ENCODE measurements at places on chromosomes 3 and 15.

DNA sequence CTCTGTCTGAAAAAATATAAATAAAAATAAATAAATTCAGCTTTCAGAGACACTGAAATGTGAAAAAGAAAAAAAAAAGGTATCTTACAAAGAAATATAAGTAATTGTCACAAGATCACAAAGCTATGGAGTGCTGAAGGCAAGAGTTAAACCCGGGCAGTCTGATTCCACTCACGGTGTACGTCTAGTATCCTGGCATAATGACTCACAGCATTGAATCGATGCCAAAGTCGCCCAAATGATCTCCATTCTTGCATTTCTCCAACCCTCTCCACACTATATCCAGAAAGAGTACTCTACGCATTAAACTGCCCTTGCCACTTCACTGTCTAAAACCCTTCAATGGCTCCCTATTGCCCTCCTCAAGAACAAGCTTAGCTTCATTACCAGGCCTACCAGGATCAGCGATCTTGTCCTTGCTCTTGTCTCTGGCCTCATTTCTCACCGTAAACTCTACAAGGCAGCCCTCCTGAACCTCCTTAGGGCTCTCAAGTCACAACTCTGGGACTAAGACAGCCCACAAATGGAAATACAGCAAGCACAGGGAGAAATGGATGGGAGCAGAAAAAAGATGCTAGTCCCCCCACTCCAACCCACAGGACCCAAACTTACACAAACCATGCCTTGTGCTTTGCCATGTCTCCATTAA is 7.7 kb downstream of the SUCLG2 start:
- no peak for DNase-seq

DNA sequence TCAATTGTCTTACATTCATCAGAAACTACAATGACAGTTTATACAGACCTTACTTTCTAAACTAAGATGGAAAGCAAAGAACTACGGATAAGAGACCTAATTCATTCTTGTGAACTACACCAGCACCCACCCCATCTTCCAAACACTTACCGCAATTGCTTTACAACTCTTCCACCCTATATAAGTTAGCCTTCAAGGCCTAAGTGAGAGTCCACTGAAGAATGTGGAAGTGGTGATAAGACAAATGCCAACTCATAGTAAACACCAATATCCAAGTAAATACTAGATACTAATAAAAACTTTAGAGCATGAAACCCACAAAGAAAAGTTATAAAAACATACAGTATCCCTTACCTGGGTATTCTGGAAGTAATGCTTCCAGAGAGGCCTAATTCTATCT is 13.6 kb downstream of the ARF4 start:
- no peak for DNase-seq

DNA sequence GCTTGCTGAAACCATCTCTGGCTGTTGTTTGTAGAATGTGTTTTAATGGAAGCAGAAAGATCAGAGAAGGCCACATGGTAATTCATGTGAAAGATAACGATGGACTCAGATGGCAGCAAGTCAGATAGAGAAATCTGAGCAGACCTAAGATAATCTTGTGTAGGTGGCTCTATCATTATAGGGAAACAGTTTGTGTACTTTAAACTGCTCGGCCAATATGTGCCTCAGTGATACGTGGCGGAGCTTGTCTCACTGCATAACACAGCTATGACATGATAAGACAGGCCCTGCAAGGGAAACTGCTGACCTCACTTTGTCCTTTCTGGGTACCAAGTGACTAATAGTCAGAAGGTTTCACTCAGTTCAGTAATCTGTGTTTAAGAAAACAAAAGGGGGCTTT is 51.0 kb downstream of the MME start:
- no peak for DNase-seq

DNA sequence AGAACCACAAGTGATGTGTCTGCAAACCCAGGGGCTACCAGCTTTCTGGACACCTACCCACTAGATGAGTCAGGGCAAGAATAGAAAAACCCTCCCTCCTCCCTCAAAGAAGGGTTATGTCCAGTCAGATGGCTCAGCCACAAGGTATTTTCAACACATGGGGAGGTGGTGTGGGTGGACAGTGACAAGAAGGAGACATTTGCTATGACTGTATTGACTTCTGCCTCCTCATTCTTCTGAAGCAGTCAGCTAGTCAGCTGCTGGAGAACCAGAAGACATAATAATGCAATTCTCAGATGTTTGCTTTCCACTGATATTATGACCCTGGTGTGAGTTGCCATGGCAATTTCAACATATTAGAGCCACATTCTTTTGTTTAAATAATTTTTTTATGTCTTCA is 66.7 kb upstream of the GOLGA8B start:
- DNase-seq: no peak

- no peak for DNase-seq
Observed at GRCh38 chr3:189772584-189772983, 141.4 kb downstream of the TP63 start.

- no peak for DNase-seq
Observed at GRCh38 chr15:44780608-44781007, 44.3 kb downstream of the TRIM69 start.

Data from stimulated activated CD4-positive, alpha-beta T cell treated with anti-CD3 and anti-CD28 coated beads, Interleukin-2, amount 100 ng/mL, for 4 hours (primary cell).